Activated CD8-positive, alpha-beta T cell treated with anti-CD3 and anti-CD28 coated beads, Interleukin-2, amount 10 ng/mL, durations not matched to agents 7 days and 5 days (primary cell): ENCODE measurements at places on chromosomes 3 and 15. TPM values are rescaled to one million over a fixed set of nuclear protein-coding genes. Genes with fewer than 3 reads are reported as not detected.

PRRT3 gene
- total RNA-seq: 5.5 TPM

HEMK1 gene
- total RNA-seq: 83.3 TPM

NR2E3 gene
- not detected for total RNA-seq

TRH gene
- not detected for total RNA-seq

CCDC39 gene
- total RNA-seq: not detected

ISL2 gene
- total RNA-seq: 0.37 TPM

SOX14 gene
- total RNA-seq: not detected

SLC27A2 gene
- total RNA-seq: 11.6 TPM

ASTE1 gene
- total RNA-seq: 14.0 TPM

MED12L gene
- 0.76 TPM for total RNA-seq

PAK6 gene
- 1.2 TPM for total RNA-seq

SPINT1 gene
- total RNA-seq: 3.1 TPM

DAZL gene
- not detected for total RNA-seq
